ENCODE measurements at places on chromosomes 5 and 9.

- no peak for DNase-seq
Observed at GRCh38 chr5:6448622-6449464, at the start of gene UBE2QL1. TSS of gene UBE2QL1 (plus strand) at chr5:6448859. CDS start at chr5:6448894, 35 bp downstream.

DNA sequence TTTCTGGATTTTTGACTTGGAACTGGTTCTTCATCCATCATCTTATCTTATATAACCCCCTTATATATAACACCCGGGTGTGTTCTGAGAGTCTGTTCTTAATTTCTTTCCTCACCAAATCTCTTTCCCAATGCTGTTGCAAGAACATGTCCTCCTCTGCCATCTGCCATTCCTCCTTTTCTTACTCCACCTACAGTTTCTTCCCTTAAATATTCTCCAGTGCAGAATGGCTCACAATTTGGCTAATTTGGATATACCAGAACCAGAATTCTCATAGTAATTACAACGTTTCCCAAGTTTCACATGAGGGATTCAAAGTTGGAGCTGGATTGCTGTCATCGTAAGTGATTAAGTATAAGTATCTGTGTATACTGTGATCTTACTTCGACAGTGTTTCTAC is 28.0 kb downstream of the SKP2 start:
- DNase-seq, result no peak

GRCh38 chr5:52692039-52692438 is 95.7 kb upstream of the ITGA1 start:
- peak; percentile 69 for DNase-seq

GRCh38 chr5:180860273-180860886 is 696 bp downstream of the ZFP62 start:
- peak; percentile 62 for DNase-seq

GRCh38 chr9:22079873-22080341 is 70.8 kb upstream of the CDKN2B start:
- peak; percentile 17 for DNase-seq

DNA sequence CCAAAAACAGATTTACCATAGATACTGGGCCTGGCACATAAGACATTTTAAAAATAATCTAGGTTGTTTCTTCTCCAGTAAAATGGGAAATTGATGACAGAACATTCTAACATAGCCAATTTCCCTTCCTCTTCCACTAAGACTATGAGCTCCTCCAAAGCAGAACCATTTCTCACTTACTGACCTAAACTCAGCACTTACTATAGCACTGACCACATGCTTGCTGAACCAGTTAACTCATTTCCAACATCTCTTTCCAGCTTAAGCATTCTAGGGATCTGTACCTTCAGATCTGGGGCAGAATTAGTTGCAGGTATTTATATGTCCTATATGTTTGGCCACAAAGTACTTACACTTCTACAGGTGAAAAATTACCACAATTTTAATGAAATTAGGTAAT is 58.9 kb downstream of the TTC39B start:
- DNase-seq, result no peak

DNA sequence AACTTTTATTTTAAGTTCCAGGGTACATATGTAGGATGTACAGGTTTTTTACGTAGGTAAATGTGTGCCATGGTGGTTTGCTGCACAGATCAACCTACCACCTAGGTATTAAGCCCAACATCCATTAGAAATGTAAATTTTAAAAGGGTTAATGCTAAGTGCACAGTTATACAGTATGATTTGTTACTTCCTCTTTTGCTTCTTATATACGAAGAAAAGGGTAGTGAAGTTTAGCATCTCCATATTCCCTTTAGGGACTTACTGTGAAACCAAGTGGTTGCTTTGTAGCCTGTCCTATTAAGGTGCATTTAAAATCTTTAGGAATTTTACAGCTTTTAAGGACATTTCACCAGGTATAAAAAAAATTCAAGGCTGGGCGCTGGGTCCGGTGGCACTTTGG is 46.4 kb downstream of the RBM27 start:
- DNase-seq, result no peak

DNA sequence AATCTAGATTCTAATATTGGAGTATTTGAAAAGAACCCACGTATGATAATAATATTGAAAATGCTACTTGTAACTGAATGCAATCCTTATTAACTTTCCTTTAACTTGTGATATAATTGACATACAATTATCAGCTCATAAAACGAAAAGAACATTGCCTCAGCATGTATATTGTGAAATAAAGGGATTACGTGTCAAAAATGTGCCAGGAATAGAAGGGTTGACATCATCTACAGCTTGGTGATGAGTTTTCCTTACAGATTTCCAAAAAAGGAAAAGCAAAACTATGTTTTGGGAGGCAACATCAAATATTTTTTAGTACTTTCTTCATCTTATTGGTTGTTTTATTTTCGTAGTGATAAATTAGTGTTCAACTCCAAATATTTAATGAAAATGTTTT is 266.0 kb upstream of the PTGER4 start:
- DNase-seq, result peak; percentile 55

DNA sequence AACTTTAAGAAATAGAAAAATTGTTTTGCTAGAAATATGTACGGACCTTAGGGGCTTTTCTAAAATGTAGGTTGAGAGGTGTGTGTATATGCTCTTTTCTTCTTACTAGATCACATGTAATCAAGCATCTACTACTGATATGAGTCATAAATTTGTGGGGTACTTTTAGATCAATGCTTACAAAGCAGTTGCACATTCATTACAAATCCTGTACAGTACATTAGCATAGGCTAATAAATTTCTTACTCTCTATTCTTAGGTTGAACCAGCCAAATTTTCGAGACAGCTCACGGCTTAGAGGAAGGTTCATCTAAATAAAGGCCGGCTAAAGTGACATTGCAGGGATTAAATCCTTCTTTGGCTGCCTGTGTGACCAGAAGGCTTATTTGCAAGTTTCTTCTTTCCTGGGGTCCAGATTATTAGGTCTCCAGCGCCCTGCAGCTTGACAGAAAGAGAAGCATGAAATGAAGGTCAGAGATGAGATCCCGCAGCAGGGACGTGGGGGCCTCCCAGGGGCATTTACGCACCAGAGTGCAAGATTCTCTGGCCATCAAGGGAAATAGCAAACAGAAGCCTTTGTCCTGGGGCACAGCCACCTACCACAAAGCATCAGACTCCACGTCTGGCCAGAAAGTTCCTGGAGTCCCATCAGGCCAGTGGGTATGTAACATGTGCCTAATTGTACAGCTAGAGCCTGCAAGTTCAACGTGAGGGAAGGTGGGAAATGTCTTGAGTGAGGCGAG is 53.0 kb downstream of the NIM1K start:
- DNase-seq, result no peak

DNA sequence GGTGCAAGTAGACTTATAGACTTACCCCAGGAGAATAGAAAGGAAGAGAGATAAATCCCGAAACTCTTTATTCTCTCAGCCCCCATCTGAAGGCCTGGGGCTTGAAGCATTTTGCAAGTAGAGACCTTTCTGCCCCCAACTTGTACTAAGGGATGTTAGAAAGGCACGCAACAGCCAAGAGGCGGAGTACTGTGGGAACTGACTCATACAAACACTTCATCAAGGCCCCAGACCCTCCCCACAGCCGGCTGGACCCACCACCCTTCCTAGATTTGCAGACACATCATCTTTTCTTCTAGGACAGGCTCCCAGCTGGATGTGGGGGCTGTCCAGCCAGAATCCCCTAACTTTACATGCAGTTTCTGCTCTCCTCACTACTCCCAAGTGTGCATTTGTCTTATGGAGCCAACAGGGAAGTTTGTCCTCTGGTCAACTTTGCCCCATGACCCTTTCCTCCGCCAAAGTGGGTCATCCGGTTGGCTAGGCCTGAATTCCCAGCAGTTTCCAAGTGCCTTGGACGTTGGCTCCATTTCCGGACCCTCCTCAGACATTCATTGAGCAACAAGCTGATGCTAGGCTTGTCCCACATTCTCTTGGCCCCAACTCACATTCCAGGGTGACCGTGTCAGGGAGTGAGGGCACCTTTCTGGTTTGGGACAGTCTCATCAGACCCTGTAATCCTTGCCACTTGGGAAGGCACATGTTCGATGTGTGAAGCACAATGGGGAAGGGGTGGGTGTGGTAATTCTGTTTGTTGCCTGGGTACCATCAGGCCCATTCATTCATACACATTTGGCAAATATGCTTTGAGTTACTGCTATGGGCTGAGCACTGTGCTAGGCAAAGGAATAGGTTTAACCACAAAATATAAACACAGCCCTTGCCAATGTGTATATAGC is 64.6 kb downstream of the ABLIM3 start:
- DNase-seq, result peak; percentile 93

GRCh38 chr9:13139641-13140171 is 139.8 kb downstream of the MPDZ start:
- DNase-seq, result peak; percentile 87

DNA sequence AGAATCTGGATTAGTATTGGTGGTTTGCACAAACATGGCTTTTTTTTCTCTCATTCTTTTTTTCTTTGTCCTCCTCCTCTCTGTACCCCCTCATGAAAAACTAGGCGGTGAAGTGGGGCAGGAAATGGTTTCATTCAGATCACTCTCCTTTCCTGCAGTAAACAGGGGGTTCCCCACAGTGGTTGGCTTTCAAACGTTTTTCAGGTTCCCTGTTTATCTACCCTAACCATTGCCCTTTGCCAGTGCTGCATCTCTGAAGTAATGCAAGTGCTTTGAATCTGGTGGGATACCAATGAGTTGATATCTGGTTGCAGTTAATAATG is 29.8 kb downstream of the NR4A3 start:
- DNase-seq, result no peak

GRCh38 chr9:107907715-107908114 is 418.1 kb upstream of the KLF4 start:
- DNase-seq, result no peak

- DNase-seq, result peak; percentile 94
Observed at GRCh38 chr9:91433180-91433579, 9.5 kb upstream of the NFIL3 start.

DNA sequence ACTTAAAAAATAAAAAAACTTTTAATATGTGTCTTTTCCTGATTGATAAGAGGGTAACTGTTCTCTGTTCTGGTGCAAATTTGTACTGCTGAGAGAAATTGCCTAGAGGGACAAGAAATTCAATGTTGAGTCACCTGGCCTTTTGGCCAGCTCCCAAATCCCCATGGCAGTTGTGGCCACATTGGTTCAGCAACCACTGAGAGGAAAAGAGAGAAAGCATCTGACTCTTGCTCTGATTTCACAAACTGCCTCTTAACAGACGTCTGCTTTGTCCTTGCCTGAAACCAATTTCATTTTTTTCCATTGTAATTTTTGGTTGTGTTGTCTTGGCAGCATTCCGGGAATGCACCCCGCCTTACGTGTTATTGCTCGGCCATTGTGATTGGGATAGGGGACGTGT is 42.4 kb downstream of the NTRK2 start:
- DNase-seq, result peak; percentile 29

- DNase-seq, result no peak
Observed at GRCh38 chr9:132885720-132886333, 7.1 kb downstream of the SPACA9 start.

DNA sequence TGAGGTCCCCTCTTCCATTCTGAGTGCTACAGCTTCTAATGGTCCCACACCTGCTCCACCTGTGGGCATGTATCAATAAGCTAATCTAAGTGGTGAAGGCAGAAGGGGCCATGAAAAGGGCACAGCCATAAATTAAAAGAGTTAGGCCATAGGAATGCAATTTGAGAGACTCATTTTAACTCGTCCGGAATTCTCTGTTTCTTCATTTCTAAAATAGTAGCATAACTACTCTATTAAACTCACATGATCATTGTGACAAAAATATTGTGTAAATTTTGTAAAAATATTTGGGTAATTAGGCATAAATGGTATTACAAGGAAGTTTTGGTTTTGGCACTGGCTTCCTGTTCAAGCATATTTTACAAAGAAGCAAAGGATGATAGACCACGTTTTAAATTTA is 103.1 kb upstream of the TXNDC8 start:
- no peak for DNase-seq

GRCh38 chr9:4760122-4760521 is 19.1 kb upstream of the AK3 start:
- no peak for DNase-seq

- DNase-seq, result no peak
Observed at GRCh38 chr5:62562867-62563266, 15.8 kb upstream of the LRRC70 start.

GRCh38 chr9:111805830-111806241 is 11.1 kb upstream of the SHOC1 start:
- peak; percentile 93 for DNase-seq

DNA sequence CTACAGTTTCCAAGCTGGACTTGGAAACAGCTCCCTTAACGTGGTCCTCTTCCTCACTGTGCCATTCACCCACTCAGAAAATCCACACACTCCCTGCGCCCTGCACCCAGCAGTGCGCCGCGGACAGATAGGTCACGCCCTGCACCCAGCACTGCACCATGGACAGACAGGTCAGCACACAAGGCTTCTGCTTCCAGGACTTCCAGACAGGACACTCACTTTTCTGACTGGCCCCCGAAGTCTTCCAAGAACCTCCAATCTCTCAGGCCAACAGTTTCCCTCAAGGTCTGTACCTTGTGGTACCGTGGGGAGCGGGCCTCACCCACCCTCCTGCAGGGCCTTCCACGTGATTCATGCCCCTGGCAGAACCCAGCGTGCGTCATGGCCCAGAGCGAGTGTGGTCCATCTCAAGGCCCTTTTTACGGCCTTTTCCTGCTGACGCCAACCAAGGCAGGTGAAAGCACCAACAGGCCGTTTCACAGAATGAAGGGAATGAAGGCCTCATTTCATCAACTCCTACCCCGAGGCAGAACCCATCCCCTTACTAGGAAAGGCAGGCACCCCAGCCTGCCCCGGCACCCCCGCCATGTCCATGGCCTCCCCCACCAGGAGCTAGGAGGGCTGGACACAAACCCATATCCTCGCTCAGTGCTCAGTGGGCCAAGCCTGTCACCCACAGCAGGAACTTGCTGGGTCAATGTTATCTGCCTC is 17.3 kb downstream of the VAV2 start:
- DNase-seq, result no peak

DNA sequence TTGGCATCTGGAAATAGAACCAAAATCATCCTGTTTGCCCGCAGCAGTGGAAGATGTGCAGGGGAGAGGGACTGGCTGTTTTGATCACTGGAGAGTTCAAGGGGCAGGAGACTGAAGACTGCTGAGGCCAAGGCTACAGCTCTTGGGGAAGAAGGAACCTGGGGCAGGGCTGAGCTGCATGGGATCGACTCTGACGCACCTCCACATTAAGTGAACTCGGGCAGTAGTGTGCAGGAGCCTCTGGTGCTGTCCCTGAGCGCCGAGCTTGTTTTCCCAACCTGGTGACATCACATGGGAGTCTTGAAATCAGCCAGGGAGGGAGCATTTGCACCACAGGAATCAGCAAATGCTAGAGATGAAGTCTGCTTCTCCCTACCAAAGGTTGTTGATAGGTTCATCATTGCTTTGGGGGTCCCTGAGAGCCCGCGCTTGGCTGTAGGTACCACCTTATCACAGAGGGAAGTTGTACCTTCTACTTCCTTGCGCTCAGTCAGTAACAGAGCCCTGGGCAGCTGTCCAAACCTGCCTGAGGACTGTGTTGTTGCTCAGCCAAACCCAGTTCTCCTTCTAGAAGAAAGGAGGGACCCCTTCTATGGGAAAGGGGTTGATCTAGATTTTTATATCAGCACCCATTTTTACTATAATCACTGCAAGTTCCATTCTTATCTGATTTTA is 52.3 kb upstream of the CTSL start:
- DNase-seq, result no peak

- peak; percentile 20 for DNase-seq
Observed at GRCh38 chr5:106964132-106964531, 706.6 kb downstream of the EFNA5 start.

- peak; percentile 93 for DNase-seq
Observed at GRCh38 chr5:40381676-40382363, 297.9 kb upstream of the PTGER4 start.
